ENCODE measurements at places on chromosomes 16 and 17. TPM values are rescaled to one million over a fixed set of nuclear protein-coding genes. Genes with fewer than 3 reads are reported as not detected.

Gene CES5A
- not detected for total RNA-seq

Gene HCRT
- not detected for total RNA-seq

Gene BCL6B
- total RNA-seq, result 0.85 TPM

Gene NDUFAB1
- total RNA-seq, result 90.2 TPM

Gene ITGB3
- total RNA-seq, result 0.93 TPM

Gene BEAN1
- not detected for total RNA-seq

Gene KRTAP4-3
- not detected for total RNA-seq

Gene ZSCAN10
- 0.21 TPM for total RNA-seq

Gene EEF2K
- 36.7 TPM for total RNA-seq

Gene FGF11
- total RNA-seq, result 4.1 TPM

GRCh38 chr17:77097631-77098180 is 43.1 kb upstream of the SEC14L1 start:
- DNase-seq, result no peak

DNA sequence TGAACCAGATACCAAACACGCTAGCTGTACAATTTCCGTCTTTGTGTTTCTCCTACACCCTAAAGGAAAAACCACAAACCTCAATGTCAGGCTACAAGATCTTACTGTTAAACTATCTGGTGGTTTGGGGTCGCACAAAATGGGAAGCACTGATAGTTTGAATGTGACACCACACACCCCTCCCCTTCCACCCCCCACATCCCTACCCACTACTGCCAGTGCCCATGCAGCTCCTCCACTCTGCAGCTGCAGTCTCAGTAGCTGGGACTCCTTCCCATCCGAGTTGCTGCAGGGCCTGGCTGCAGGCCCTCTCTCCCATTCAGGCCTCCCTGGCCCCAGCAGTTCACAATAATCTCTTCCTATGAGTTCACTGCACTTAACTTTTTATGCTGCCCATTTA is 18.4 kb downstream of the TRAP1 start:
- DNase-seq, result no peak

DNA sequence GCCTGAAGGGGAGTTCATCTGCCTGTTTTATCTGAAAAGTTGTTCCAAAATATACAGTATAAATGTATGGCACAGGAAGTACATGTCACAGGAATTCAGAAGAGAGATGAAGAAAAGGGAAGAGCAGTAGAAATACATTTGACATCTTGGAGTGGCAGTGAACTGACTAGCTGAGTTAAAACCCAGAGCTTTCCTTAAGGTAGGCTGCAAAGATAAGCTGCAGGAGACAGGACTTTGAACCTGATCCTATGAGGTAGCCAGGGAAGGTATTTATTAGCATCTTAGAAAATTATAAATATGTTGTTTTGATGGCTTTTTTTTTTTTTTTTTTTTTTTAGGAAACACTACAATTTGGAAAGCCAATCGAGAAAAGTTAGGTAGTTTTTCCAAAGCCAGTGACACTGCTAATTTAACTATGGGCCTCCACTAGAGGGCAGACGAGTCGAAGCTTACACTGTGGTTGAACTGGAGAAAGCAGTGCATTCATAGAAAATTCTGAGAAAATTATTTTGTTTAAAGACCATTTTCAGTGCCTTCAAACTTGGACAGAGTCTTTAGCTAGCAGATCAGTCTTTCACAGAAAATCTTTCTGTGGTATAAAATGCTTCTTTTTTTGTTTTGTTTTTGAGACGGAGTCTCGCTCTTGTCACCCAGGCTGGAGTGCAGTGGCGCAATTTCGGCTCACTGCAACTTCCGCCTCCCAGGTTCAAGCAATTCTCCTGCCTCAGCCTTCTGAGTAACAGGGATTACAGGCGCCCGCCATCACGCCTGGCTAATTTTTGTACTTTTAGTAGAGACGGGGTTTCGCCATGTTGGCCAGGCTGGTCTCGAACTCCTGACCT is 122.3 kb downstream of the SSH2 start:
- peak; percentile 78 for DNase-seq

DNA sequence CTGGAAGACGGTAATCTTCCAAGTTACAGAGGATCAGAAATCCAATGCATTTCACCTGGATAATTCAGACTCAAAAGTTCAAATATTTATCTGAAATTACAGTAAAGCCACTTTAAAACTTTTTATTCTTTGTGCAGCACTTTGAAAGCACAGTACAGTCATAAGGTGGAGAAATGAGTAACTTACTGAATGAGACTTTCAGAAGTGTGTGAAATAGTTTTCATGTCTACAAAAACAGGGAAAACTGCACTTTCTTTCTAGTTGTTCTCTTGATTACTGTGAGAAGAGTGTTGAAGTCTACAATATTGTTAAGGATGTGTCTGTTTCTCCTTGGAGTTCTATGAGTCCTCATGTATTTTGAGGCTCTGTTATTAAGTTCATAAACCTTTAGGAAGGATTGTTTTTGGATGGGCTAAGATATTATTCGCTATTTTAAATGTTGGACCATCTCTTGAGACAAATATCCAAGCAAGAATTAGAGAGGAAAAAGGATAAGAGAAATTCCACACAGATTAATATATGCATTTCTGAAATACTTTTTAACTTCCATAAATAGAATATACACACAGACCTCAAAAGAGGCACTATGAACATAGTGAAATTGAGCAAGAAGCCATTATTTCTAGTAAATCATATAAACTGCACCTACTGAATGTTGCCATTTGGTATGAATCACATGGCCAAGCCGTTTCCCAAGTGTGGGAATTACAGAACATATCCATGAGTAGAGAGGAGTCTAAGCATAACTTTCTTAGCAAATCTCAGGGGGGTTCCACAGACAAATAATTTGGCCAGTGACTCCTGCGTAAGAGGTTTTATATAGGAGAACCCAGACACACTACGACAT is 83.6 kb upstream of the PLEKHM1 start:
- DNase-seq, result no peak

- DNase-seq, result no peak
These were observed 33.9 kb downstream of the ARHGAP27 start for GRCh38 chr17:45398800-45399199.

- no peak for DNase-seq
These were observed 42.1 kb downstream of the NOG start for GRCh38 chr17:56635641-56636040.

DNA sequence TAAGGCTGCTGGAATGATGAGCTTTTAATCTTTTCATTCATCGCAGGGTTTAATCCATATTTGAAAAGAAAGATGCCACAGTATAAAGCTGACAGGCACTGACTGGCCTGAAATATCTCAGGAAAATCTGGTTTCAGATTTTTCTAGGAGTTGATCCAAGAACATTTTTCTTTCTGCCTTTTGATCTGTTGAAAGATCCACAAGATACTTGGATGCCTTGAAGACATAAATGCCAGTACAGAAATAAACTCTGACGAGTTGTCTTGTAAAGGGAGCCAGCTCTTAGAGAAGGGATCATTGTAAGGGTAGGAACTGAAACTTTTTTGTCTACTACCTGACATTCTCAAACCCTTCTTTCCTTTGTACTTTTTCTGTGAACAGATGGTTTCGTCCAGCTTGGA is 25.4 kb upstream of the KRT20 start:
- DNase-seq, result no peak

GRCh38 chr16:24139282-24139681 is 116.9 kb upstream of the CACNG3 start:
- DNase-seq, result no peak

- DNase-seq, result no peak
These were observed 20.1 kb downstream of the HMOX2 start for GRCh38 chr16:4496305-4496704.

DNA sequence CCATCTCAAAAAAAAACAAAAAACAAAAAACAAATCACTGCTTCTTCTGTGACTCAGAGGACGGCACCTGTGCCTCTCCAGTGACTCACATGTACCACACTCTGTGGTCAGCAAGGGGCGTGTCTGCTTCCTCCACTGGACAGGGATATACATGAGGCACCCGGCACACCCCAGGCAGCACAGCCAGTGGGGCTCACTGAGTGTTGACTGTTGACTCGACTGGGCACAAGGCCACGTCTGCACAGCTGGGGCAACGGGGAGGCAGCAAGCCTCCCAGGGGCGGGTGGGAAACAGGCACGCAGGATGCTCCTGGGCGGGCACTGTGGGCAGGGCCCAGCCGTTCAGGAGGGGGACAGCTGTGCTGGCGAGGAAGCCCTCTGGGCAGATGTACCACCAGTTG is 64.1 kb downstream of the TIMM22 start:
- DNase-seq, result peak; percentile 72

DNA sequence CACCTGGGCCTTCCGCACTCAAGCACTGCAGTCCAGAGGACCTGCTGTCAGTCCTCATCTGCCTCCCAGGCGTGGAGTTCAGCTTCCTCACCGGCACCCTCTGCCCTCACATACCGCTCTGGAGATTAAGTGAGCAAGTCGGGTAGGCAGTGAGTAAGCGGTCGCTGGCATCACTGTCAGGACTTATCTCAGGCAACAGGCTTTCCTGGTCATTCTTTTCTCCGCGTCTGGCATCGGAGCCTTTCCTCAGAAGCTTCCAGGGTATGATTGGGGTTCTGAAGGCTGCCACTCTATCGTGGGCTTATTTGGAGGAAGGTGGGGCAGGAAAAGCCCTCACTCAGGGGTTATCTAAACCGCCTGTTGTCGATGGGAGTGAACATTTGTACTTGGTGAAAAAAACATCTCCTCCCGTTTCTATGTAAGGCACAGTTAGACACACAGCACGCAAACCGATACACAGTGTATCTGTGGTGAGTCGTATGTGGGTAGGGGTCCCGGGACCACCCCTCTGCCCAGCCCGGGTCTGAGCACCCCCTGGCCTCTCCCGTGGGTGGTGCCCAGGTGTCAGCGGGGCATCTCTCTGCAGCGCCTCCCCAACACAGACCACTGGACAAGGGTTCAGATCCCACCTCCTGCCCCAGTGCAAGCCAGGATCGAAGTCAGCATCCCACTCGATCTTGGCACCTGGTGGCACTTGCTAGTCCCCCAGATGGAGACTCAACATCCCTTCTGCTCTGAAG is 92.5 kb upstream of the PLCG2 start:
- no peak for DNase-seq

- peak; percentile 71 for DNase-seq
These were observed 9.8 kb upstream of the MED11 start for GRCh38 chr17:4721203-4722135.

GRCh38 chr17:76504117-76504516 is 2.9 kb upstream of the RHBDF2 start:
- no peak for DNase-seq

DNA sequence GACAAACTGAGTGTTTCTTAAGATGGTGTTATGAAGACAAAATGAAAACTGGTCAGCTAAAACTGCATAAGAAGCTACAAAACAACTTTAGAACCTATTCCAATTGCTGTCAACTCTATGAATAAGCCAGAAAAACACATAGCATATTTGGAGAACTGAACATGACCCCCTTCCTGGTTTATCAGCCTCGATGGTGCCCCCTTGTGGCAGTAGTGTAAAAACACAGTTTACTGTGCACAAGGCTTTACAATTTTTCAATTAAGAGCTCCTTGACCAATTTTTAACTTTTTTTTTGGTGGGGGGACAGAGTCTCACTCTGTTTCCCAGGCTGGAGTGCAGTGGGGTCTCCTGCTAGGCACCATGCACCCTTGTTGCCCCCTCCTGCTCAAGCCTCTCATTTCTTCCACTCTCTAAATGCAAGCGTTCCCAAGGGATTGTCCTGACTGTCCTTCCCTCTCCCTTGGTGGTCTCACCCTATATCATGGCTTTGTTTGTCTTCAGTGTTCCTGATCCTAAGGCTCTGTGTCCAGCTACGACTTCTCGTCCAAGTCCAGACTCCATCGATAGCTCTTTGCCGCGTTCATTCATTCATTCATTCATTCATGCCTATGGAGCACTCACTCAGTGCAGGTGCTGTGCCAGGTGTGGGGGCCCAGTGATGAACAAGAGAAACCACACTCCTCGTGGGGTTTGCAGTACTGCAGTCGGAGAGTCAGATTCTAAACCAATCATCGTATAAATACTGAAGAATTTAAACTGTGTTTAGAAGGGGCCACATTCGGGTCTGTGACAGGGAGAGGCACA is 7.5 kb downstream of the EIF1 start:
- DNase-seq, result peak; percentile 86

GRCh38 chr16:78045865-78046581 is 23.7 kb downstream of the CLEC3A start:
- DNase-seq, result peak; percentile 61

GRCh38 chr17:78917451-78918275 is 7.5 kb downstream of the TIMP2 start:
- no peak for DNase-seq

GRCh38 chr17:57480438-57481196 is 224.3 kb downstream of the MSI2 start:
- no peak for DNase-seq

GRCh38 chr16:66490774-66491715 is 58.9 kb downstream of the TK2 start:
- no peak for DNase-seq

DNA sequence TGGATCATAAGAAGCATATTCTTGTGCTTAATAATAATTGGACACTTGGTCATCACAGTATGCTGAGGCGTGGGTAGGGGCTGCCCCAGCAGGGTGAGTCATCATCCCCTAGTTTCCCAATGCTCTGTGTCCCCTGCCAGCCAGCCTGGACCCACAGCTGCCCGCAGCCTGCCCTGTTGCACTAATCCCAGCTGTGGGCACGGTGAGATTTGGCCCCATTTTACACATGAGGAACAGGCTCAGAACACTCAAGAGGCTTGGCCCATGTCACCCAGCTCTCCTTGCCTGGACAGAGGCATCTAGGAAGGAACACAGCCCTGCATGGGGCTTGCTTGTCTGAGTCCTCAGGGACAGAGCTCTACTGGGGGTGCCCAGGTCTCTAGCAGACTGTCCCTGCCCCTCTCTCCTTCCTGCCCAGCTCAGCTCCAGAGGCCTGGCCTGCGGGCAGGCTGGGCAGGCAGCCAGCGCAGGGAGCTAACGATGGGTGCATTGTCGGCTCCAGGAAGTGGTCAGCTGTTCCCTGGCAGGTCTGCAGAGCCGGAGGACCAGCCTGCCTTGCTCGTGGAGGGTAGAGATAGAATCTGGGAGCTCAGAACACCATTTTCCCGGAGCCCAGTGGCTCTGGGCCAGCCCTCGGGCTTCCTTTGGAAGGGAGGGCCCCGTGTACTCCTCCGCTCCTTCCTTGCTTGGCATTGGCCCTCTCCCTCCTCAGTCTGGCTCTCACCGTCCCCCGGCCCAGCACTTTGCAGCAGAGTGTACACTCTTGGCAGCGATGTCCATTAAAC is 189.4 kb downstream of the RAB11FIP4 start:
- DNase-seq, result no peak

- DNase-seq, result no peak
These were observed 20.0 kb downstream of the ABHD15 start for GRCh38 chr17:29546830-29547229.

- no peak for DNase-seq
These were observed 2.6 kb upstream of the ADORA2B start for GRCh38 chr17:15942207-15942833.

DNA sequence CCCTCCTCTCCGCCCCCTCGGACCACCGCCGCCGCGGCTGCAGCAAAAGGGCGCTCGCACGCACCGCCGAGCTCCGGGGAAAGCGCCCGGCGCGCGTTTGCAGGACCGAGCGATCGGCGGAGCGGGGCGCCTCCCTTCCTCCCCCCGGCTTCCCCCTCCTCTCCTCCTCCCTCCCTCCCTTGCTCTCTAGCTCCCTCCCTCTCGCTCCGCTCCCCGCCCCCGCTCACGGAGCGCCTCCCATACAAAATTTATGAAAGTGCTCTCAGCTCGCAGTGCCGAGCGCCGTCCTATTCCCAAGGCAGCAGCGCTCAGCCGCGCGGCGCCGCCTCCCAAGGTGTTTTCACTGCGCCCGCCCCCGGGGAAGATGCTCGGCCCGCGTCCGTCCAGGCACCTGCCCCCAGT is at the start of gene RTN4RL1:
TSS of gene RTN4RL1 (minus strand) at position 115 of the 402 bp plus-strand sequence. CDS start 469 bp downstream, outside the sequence.
- DNase-seq, result peak; percentile 77
